ENCODE measurements at places on chromosomes 5 and 9. TPM values are rescaled to one million over a fixed set of nuclear protein-coding genes. Genes with fewer than 3 reads are reported as not detected.

- DNase-seq, result no peak
Measured at GRCh38 chr5:85703296-85703695, 914.4 kb upstream of the COX7C start.

DNA sequence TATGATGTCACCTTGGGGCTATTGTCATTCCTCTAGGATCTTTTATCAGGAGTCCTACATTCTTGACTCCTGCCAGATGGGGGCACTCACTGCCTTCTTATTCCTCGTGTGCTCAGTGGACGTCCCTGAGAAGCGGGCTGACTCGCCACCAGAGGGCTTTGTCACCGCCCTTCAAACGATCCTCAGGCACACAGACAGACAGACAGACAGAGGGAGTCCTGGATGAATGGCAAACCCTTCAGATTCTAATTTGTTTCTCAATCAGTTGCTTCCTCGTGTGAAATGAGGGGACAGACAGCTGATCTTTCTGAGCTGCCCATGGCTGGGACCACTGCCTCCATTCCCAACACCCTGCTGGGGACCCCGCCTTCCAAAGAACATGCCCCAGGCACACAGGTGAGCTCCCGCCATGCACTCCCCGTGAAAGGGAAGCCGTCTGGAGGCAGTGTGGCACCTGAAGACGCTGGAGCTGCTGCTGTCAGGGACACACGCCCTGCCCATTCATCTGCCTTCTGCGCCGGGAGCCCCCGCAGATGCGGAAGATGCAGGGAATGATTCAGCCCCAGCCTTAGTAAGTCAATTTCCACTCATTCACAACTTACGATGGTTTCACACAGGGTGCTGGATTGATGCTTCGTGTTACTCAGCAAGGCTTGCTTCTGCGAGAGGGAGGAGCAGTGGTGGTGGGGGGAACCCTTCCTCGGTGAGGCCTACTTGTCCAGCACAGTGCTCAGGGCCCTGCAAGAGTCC is 24.9 kb upstream of the SH3PXD2B start:
- peak; percentile 82 for DNase-seq

- DNase-seq, result no peak
Measured at GRCh38 chr9:130182381-130182909, 10.2 kb downstream of the NCS1 start.

DNA sequence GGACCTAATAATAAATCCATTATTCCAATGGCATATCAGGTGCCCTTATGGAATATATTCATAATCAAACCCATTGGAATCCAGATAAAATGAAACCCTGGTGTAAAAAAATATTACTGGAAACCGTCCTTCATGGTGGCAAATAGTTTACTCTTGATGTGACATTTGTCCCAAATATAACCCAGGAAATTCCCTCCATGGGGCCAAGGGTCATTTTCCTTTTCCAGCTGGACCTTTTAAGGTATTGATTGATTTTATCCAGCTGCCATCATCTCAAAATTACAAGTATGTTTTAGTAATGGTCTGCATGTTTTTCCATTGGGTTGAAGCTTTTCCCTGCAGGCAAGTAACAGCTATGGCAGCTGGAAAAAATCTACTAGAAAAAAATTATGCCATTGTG is 8.4 kb upstream of the UGT3A1 start:
- no peak for DNase-seq

FRRS1L gene
- 108 TPM for total RNA-seq

- no peak for DNase-seq
Measured at GRCh38 chr5:140213370-140213983, 38.5 kb downstream of the CYSTM1 start.

DNA sequence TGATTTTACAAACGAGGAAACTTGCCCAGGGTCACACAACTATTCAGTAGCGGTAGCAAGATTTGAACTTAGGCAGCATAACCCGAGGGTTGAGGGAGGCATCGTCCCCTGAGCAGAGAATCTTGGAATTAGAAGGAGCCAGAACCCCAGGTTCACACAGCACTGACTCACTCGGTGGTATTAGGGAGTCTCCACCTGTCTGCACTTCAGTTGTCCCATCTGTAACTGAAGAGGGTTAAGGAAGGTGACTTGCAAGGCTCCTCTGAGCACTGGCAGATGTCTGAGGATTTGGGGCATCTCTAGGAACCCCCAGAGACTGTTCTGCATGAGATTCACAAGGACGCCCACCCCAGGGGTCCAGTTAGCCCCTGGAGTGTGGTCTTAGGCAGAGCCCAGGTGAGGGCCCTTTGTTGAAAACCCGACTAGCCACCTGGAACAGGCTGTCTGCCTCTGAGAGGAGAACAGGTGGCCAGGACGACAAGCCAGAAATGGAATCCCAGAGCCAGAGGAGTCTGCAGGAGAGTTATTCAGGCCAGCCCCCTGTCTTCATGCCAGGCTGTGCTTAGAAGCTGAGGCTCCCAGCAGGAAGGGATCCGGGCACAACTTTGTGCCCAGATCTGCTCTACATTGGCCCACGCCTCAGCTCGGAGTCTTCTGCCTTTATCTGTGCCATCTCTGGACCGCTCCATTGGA is 50.0 kb upstream of the ORM1 start:
- DNase-seq, result peak; percentile 89

DNA sequence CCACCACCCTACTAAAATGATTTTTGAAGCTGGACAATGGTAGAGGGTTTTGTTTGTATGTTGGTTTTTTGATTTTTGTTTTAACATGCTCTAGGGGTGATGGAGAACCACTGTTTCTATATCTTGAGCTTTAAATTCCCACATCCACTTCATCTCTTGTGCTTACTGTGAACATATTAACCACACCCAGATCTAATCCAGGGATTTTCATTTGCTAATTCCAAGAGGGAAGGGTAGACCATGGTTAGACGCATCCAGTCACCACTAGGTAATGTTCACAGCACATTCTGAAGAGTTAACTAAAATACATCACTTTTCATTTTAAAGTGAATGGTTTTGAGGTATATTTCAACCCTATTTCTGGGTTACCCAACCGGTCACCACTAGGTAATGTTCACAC is 36.5 kb upstream of the IQGAP2 start:
- no peak for DNase-seq

MAMDC4 gene
- total RNA-seq, result 6.0 TPM

DNA sequence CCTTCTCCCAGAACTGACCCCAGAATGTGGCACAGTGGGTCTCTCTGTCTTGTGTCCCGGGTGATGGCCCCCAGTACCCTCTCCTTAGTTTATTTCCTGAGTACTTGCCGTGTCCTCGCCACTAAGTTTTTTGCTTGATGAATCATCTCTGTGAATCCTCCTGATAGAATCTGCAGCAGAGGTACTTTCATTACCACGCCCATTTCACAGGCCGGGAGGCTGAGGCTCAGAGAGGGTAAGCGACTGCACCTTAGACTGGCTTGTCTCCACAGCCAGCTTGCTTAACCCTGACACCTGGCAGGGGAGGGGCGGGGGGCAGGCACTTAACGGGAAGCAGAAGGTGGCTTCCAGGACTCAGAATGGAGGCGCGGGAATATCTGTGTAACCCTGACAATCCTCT is 7.9 kb upstream of the IER5L start:
- DNase-seq, result no peak

SAXO1 gene
- under 0.01 TPM for total RNA-seq

DNA sequence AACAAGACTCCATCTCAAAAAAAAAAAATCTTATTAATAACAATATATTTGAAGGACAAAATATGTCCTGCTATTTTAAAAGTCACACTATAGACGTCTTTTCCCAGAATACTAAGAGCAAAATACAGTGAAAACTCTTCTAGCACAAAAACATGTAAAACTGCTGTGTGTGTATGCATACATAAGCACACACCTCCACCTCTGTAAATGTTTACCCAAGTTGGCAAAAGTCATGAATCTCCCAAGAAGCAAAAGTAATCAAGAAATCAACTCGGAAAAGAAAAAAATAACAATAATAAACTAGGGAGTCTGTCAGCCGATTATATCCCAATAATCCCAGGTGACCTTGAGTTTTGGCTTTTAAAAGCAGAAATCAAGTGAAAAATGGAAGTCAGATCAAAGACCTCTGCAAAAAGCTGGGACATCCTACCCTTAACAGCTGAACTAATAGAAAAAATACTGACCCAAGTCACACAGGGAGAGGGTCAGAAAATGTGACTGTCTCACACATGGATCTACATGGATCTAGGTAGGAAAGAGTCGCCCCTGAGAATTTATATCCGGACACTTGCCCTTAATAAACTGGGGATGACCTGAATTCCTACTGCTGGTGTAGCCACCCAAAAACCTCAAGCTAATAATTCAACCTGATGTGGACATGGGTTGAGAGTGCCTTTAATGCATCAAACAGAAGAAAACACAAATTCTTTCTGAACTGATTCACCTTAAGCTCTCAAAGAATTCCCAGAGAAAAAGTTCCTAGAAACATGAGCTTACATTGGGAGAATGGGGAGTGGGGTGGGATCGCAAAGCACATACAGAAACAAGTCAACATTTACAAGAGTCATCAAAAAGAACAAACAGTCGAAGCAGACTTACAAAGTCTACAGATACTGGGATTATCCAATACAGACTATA is 29.9 kb downstream of the LPAR1 start:
- DNase-seq, result no peak

DNA sequence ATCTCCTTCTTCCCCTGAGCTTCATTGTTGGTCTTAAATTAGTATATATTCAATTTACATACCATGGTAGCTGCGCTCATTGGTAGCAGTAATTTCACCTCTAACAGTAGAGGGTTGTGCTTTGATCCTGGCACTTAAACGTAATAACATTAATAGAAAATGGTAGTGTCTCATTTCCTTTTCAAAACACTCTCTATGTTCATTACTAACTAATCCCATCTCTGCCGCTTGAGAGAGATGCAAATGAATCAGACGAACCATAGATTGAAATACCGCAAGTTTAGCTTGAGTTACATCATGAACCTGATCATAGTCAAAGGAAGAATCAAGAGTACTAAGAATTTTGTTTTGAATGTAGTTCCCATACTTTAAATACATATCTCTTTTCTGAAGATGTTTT is 2.2 kb downstream of the THBS4 start:
- DNase-seq, result no peak

- DNase-seq, result no peak
Measured at GRCh38 chr5:5071554-5071953, 68.6 kb upstream of the ADAMTS16 start.

CD14 gene
- total RNA-seq, result 17.6 TPM

- no peak for DNase-seq
Measured at GRCh38 chr5:53730943-53731342, 170.5 kb downstream of the NDUFS4 start.

DNA sequence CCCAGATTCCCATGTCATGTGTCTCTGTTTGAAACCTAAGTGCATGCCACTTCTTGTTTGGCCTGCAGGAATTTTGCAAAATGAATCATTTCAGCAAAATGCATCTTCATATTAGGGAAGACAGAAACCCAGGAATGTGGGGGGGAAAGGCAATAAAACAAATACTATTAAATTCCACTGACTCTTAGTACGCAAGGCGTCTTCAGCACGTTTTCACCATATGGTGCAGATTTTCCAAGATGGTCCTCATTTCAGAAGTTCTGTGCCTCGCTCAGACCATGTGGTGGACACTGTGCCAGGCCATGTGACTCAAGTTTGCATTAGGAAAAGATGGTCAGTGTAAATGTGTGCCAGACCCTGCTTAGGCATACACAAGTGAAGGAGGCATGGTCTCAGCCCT is 184.0 kb downstream of the ACTL7B start:
- no peak for DNase-seq

GRCh38 chr5:33049842-33050241 is 338.7 kb downstream of the NPR3 start:
- no peak for DNase-seq

DNA sequence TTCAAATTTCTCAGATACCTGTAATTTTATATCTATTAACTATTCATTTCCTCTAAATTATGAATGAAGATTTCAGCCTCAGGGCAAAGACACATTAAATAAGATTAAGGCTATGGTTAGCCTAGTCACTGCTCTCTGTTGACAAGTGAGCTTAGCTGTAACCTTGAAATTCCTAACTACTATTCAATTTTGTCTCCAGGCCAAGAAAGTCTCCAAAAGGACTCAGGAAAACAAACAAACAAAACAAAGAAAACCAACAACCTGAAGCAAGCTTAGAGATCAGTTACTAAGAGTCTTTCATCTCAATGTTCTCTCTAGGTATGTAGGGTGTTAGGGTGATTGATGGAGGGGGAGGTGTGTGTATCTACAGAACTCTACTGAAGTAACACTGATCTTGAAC is 9.6 kb upstream of the CTNNAL1 start:
- no peak for DNase-seq

CAMK4 gene
- total RNA-seq, result 75.1 TPM

DNA sequence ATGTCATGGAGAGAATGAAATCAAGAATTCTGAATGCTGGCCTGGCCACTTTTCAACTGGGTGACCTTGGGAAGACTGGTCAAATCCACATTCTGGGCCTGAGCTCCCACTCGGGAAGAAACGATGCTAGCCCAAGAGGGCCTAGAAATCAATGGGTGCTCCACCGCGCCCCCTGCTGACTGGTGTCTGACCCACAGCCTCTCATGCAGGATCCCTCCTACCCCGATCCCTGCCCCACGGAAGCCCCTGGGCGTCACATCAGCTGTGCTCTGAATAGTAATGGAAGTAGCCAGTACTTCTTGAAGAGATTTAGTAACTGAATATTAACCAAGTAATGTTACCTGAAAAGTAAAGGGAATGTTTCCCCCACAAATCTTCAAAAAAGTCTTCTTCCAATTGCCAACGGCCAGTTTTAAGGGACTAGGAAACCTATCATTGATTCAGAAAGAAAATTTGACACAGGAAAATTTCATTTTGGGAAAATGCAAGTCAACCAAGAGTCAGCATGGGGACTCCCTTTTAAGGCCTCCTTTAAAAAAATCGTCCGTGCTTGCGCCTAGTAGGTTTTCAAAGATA is 43.9 kb downstream of the CRB2 start:
- DNase-seq, result no peak

- DNase-seq, result no peak
Measured at GRCh38 chr5:166166071-166166470, 2125.4 kb upstream of the WWC1 start.

GZMA gene
- not detected for total RNA-seq

DNA sequence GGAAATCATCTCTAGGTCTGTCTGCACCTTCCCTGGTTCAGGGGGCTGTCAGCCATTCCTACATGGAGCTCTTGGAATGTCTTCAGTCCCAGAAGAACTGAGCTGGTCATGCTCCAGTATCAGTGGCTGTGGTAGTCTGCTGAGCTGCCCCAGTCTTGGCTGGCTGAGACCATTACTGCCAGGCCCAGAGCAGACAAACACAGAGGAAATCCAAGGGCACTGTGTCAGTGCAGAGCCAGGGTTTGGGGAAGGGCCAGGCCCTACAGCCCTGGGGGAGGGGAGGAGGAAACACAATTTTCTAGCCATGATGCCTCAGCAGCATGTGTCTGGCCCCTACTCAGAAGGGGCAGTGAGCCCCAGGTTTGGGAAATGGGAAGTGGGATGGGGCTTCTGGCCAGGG is 58.4 kb downstream of the ARHGEF37 start:
- DNase-seq, result no peak

GRCh38 chr5:87829217-87829551 is 416.5 kb upstream of the CCNH start:
- no peak for DNase-seq

Measured in cerebellum (tissue), 4 donors.